GM10248 (cell line): ENCODE measurements at places on chromosomes 12 and 14.

DNA sequence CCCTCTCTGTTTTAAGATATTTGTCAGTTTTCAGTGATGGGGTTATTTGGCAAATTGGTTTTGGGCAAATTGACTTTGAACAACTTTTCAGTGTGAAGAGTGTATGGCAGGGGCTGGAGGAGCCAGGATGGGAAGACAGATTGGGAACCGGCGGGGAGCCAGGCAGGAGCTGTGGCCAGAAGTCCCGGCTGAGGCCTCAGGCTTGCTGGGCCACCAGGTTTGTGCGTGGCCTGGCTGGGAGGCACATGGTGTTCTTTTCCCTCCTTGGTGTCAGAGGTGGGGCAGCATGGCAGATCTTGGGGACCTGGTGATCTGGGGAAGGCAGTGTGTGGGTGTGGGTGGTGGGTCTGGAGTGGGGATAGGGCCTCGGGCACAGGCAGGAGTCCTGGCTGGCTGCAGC is 61.1 kb downstream of the SLC25A47 start:
- DNase-seq, result no peak

DNA sequence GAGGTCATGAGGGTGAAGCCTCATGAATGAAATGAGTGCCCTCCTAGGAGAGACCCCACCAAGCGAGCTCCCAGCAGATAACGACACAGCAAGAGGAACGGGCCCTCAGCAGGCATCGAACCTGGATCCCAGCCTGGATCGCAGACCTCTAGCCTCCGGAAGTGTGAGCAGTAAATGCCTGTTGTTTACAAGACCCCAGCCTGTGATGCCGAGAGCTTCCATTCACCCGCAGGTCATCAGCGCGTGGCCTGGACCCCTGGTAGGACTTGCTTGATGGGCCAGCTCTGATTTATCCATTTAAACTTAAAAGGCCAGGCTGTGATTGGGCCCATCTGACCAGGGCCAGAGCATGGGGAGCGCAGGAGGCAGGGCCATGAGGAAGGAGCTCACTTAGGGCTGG is 7.0 kb downstream of the TMEM179 start:
- DNase-seq, result no peak

DNA sequence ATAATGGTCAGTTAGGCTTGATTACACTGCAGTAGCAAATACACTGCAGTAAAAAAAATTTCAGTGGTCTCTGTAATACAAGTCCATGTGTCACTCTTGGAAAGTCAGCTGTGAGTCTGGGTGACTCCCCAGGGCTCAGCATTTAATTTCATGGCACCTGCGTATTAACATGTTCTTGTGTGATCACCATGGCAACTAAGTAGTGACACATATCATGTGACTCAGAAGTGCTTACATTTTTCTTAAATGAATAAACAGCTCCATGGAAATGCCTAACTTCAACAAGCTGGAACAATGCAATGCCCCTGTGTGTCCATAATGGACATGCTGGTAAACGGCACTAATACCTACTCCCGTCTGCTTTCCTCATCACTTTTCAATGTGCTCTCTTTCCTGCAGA is 88.5 kb upstream of the ANO4 start:
- no peak for DNase-seq

DNA sequence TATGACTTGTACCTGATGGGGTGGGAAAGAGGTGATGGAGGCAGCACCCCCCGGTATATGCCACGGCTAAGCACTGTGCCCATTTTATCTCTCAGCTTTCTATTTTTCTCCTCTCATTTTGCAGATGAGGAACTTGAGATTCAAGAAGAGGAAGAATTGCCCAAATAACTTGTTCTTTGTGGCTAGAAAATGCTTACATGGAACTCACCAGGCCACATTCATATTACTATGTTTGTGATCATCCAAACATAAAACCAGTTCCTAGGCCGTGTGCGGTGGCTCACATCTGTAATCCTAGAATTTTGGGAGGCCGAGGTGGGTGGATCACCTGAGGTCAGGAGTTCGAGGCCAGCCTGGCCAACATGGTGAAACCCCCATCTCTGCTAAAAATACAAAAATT is 14.5 kb upstream of the PSMD9 start:
- DNase-seq, result no peak

DNA sequence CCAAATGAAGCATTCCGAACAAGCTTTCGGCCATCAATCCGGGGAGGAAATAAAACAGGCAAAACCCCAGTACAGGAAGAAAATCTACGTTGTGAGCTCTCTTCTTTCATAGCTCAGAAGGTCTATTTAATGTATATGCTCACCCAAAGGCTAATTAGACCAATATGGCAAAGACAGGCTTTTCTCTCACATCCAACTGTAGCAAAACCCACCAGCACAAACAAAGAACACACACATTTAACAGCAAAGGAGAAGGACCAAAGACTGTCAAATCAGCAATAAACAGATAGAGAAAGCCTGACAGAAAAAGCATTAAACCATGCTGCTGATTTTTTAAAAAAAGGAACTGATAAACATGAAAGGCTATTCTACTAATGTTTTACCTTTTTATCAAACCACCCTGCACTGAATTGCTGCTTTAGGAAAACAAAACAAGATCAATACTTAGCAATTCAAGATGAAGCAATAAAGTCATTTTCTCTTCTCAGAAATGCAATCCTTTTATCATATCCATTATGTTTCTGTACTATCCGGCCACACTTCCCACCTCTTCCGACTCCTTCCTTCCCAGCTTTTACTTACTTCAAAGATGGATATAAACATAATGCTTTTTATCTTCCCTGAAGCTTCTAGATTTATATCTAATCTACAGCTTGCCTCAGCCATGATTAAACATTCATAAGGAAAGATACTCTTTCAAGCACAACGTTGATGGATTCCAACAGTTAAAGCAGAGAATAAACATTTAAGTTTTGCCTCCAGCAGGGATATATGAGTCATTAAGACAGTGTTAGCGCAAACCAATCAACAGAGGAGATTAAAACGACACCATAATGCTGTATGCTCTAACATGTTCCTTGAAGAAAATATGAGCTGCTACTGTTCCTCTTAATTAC is 74.6 kb upstream of the BBS10 start:
- no peak for DNase-seq

GRCh38 chr12:47864646-47865235 is 40.1 kb downstream of the VDR start:
- no peak for DNase-seq

DNA sequence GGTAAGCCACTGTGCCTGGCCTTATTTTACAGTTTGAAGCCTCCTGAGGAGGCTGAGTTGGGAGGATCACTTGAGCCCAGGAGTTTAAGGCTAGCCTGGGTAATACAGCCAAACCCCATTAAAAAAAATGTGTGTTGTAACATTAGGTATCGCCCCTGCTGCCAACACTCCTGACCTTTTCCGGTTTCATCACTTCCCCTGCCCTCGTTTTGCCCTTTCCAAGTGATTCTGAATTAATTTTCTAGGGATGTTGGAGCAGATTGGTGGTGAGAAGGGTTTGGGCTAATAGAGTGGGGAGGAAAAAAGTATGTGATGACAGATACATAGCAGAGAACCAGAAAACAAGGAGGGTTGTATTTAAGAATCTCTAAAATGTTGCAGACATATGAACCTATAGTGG is 25.6 kb upstream of the C12orf71 start:
- no peak for DNase-seq

GRCh38 chr14:99575043-99576023 is 28.7 kb downstream of the CCDC85C start:
- no peak for DNase-seq

GRCh38 chr12:57896434-57897201 is 44.7 kb upstream of the ATP23 start:
- no peak for DNase-seq

DNA sequence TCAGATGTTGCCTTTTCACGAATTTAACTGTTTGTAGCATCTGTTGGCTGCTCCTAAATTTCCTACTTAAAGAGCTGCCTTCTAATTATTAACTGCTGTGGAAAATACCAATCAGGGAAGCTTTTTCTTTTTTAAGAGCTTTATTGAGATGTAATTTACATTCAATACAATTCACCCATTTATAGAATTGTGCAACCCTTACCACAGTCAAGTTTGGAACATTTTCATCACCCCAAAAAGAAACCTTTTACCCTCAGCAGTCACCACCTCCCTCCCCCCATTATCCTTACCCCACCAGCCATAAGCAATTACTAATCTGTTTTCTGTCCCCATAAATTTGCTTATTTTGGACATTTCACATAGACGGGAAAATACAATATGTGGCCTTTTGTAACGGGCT is 1.4 kb downstream of the PCNX4 start:
- no peak for DNase-seq

GRCh38 chr14:52189325-52189724 is 78.2 kb upstream of the PTGDR start:
- DNase-seq, result no peak

- DNase-seq, result no peak
Measured at GRCh38 chr14:83171761-83172160, 1638.1 kb upstream of the SEL1L start.

DNA sequence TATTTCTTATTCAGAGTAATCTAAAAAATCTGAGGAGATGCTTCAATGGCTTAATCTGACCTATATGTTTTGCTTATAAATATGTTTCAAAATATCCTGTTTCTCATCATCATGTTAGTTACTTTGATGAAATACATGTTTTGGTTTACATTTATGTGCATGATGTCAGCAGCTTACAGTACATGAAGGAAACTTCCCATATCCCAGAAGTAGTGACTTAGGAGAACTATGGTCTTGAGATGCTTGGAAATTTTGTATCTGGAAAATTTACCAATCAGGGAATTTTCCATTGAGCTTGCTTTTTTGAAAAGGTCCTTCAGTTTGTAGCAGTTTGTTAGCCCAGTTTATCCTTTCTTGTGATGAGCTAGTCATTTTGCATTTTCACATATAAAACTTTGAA is 73.3 kb downstream of the RASSF8 start:
- no peak for DNase-seq

GRCh38 chr14:95522116-95522515 is 5.7 kb upstream of the SYNE3 start:
- no peak for DNase-seq

DNA sequence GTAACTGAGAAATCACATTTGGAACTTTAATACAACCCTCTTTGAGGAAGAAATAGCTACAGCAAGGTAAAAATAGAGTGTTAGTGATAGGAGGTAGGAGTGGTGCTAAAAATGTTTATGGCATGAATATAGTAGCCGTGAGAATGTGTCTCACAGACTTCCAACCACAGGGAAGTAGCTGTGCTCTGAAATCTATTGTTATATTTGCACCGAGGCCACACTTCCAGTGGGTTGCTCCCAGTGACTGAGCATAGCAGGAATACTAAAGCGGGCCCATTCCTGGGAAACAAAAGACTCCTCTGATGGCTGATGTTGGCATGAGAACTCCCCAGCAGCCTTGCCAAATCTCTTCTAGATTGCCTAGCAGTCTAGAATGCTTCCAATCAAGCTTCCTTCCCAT is 174.1 kb upstream of the PLXNC1 start:
- DNase-seq, result no peak

- DNase-seq, result no peak
Measured at GRCh38 chr12:68639396-68639767, 28.7 kb downstream of the RAP1B start.

GRCh38 chr14:100594625-100594951 is 7.4 kb upstream of the BEGAIN start:
- DNase-seq, result no peak

DNA sequence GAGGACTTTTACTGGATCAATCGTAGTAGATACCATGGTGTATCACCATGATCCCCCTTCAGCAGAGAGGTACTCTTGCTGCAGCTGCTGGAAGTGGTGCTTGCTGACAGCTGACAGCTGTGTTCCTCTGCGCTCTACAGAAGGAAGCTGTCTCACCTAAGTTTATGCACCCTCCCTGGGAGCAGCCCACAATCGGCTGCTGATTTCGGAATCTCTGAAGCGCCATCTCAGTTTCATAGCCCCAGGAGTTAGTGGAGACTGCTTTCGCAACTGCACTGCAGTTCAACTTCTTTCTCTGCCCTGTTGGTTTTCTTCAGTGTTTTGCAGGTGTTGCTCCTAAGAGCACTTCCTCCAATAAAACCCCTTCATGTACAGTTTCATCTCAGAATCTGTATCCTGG is 237.9 kb downstream of the PAWR start:
- no peak for DNase-seq

DNA sequence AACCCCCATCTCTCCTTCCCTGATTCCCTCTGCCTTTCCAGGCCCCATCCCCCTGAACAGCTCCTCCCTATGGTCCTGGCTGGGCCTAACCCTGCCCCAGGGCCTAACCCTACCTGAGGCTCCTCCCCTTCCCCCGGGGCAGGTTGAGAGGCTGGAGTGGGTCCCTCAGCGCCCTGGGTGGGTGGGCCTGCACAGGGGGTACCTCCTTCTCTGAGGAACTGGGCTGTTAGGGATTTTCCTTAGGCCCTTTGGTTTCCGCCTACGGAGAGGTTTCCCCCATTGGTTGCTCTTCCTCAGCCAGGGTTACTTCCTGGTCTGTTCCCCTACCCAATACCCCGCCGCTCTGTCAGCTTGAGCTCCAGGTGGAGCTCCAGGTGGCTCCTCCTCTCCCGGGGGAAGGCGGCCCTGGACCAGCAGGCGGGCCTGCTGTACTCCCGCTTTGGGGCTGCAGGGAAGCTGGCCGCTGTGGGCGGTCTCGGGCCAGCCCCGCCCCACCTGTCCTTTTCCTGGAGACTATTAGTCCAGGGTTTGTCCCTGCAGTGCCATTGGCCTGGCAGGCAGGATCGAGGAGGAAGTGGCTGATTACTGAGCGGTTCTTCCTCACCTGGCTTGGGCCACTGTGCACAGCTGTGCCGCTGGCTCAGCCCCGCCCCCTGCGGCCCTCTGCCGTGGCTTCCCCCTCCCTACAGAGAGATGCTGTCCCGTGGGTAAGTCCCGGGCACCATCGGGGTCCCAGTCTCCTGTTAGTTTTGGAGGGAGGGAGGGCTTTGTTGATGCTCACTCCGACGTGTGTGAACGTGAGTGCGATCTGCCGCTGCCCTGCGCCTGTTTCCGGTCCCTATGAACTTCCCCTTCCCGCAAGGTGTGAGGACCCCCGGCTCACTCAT is 2.5 kb downstream of the C12orf57 start:
- peak; percentile 74 for DNase-seq

GRCh38 chr12:7951671-7952070 is 15.7 kb upstream of the SLC2A3 start:
- DNase-seq, result no peak

DNA sequence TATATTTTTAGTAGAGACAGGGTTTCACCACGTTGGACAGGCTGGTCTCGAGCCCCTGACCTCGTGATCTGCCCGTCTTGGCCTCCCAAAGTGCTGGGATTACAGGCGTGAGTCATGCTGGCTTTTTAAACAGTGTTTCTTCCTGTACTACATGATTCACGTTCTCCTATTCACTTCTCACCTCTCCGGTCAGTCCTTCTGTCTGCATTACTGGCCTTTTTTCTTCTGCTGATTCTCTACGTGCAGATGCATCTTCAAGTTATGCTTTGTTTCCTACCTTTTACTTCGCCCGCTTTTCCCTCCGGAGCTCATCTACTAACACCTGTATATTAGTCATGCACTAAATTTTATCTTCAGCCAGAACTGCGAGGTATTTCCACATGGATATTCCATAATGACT is 296.2 kb upstream of the FLRT2 start:
- DNase-seq, result no peak
